ENCODE measurements at places on chromosomes 3 and 15. TPM values are rescaled to one million over a fixed set of nuclear protein-coding genes. Genes with fewer than 3 reads are reported as not detected.

Gene GOLGA8N
- total RNA-seq = 1.5 TPM

Gene HCN4
- 0.15 TPM for total RNA-seq

Gene DISP2
- 1.3 TPM for total RNA-seq

Gene LYSMD2
- 19.2 TPM for total RNA-seq

Gene CCDC50
- 26.0 TPM for total RNA-seq

Gene PRTG
- total RNA-seq = 9.9 TPM

Gene ASB14
- total RNA-seq = not detected

Gene PLSCR2
- not detected for total RNA-seq

Gene PEX11A
- 8.0 TPM for total RNA-seq

Gene UBAP1L
- total RNA-seq = 0.29 TPM

Gene GABRG3
- 0.66 TPM for total RNA-seq

Gene TMEM207
- not detected for total RNA-seq

Gene TEX55
- total RNA-seq = not detected

Gene LIPC
- not detected for total RNA-seq

Gene SLC22A14
- not detected for total RNA-seq

Gene PDZRN3
- not detected for total RNA-seq

Gene CD200R1
- 0.06 TPM for total RNA-seq

Gene GREM1
- total RNA-seq = 5.8 TPM

Gene ITGA11
- 4.5 TPM for total RNA-seq

Gene TMF1
- 15.8 TPM for total RNA-seq

Gene HTR3E
- not detected for total RNA-seq

Gene SOX14
- total RNA-seq = not detected

Gene IL5RA
- not detected for total RNA-seq

Gene SUSD5
- total RNA-seq = 2.3 TPM
